ENCODE measurements at places on chromosomes 2 and 18. TPM values are rescaled to one million over a fixed set of nuclear protein-coding genes. Genes with fewer than 3 reads are reported as not detected.

DNA sequence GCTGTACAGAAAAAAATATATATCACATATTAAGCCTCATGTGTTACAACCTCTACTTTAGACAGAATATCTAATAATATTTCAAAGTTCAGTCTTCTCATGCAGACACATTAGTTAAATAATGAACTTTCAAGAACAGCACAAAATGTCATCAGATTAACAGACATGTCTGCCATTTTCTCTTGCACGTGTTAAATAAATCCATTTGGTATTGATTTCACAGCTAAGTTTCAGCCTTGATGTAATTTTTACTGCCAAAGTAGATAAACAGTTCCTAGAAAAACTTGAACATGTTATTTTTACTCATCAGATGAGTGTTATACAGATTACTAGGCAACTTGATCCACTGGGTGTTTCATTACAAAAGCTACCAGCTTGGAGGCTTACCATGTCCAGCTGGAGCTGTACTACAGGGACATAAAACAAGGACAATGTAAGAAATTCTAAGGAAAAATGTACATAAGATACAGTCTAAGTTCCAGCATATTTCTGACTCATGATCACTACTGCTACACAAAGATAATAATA lies 290.7 kb upstream of the DDX18 start:
- no peak for DNase-seq

GRCh38 chr2:143730953-143731260 lies 601.7 kb downstream of the ARHGAP15 start:
- DNase-seq: no peak

The ZAP70 gene
- total RNA-seq: not detected

The PCGF1 gene
- total RNA-seq: 23.7 TPM

DNA sequence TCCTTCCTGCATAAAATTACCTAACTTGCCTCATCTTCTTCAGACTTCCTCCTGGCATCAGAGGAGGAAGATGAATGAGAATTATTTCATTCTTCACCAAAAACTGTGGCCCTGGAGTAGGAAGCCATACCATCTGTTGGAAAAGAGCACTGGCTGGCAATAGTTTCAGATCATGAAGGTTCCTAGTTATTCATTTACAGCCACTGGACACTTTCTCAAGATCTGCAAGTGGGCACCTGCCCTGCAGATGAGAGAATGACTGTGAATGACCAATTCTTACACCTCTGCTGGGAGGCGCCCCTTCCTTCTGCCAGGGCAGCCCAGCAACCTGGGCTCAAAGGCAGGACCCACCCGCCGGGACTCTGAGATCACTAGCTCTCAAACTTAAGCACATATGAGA lies 13.0 kb downstream of the DIPK1C start:
- DNase-seq: no peak

DNA sequence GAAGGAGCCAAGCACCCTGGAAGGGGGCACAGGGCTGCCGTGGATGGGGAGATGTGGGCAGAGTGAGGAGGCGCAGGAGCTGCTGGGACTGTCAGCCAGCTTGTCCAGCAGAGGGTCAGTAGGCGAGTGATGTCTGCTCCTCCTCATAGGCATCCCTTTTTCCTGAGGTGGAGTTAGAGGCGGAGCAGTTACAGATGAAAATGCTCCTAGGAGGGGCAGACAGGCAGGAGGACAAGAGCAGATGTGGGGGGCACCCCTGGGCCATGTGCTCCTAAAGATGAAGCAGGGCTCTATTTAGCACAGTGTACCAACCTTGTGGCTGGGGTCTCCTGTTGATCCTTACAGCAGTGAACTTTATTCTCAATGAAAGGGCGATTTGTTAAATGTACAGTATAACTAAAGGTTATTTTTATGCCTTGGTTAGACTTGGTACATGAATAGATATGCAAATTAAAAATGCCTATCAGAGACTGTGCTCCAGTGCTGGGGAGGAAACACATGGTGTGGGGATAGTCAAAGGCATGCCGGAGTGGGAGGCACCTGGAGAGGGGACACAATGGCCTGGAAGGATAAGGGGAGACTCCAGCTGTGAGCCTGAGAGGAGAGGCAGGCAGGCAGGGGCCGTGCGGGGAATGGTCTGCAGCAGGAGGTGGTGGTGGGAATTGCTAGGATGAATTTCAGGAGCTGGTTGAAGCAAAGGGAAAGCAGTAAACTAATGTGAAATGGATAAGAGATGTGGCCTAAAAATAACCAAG lies 175.3 kb downstream of the CLIP4 start:
- no peak for DNase-seq

Data from fibroblast of villous mesenchyme (primary cell).